ENCODE measurements at places on chromosomes 1 and 21.

DNA sequence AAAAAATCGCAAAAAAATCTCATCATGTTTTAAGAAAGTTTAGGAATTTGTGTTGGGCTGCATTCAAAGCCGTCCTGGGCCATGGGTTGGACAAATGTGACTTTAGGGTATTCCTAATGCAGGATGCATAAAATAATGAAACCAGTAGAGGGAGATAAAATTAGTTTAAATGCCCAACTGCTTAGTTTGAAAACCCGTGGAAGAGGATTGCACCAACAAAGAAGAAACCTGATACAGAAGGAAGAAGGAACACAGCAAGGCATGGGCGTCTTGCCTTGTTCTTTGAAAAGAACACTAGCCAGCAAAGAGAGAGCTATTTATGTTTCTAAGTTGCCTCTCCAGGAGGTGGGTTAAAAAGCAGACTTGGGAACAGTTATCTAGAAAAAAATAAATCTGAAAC, 37.9 kb downstream of the WDR3 start:
- no peak for DNase-seq

DNA sequence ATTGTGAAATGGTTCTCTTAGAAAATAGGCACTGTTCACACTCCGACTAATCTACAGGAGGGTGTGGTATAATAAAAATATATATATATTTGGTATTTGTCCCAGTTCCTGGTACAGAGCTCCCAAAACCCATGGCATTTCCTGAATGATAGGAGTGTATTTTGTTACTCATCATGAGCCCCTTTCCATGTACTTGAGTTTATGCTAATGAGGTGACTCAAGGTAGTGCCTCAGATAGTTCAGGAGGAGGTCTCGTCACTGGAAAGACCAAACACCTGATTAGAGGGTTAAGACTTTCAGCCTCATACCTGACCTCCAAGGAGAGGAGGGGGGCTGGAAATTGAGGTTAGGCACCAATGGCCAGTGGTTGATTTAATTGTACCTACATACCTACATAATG, 57.9 kb downstream of the TTC3 start:
- DNase-seq, result no peak

- no peak for DNase-seq
These were observed 6.8 kb downstream of the USH2A start for GRCh38 chr1:216416488-216416887.

GRCh38 chr1:64663668-64664067, 81.2 kb upstream of the RAVER2 start:
- no peak for DNase-seq

GRCh38 chr1:12464045-12464461, 154.0 kb downstream of the DHRS3 start:
- no peak for DNase-seq

- DNase-seq, result no peak
These were observed 3.1 kb upstream of the WNT3A start for GRCh38 chr1:228003461-228004330.

DNA sequence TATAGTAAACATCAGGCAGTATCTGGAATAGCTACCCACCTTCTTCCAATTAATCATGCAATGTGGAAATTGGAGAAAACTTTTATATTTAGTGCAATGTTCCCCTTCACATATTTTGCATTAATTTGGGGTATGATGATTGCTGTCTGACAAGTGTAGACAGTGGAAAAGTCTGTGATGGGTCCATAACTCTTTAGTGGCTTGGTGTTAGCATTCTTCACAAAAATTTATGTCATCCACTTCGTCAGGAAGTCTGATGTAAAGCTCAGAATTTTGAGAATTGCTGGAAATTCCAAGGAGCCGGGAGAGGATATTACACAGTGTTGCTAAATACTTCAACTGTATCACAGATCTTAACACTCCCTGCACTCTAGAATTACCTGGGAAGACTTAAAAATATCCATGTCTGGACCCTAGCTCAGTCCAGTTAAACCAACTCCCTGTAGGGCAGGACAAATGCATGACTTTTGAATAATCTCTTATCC, 549.7 kb upstream of the PLXNA2 start:
- no peak for DNase-seq

- DNase-seq, result no peak
These were observed 853 bp upstream of the DOP1B start for GRCh38 chr21:36155603-36156338.

DNA sequence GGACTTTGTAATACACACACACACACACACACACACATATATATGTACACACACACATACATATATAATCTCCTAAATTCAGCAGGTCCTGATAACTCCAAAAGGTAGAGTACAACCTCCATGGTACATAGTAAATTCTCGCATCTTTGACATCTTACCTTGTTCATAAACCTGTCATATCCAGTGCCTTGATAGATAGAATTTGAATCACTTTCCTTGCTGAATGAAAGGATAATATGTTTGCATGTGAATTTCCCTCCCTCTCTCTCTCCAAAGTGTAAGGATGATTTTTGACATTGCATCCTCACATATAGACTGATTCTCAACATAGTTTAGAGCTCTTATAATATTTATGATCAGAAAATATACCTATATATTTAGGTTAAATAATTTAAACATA, 567.1 kb upstream of the ADGRL2 start:
- no peak for DNase-seq

DNA sequence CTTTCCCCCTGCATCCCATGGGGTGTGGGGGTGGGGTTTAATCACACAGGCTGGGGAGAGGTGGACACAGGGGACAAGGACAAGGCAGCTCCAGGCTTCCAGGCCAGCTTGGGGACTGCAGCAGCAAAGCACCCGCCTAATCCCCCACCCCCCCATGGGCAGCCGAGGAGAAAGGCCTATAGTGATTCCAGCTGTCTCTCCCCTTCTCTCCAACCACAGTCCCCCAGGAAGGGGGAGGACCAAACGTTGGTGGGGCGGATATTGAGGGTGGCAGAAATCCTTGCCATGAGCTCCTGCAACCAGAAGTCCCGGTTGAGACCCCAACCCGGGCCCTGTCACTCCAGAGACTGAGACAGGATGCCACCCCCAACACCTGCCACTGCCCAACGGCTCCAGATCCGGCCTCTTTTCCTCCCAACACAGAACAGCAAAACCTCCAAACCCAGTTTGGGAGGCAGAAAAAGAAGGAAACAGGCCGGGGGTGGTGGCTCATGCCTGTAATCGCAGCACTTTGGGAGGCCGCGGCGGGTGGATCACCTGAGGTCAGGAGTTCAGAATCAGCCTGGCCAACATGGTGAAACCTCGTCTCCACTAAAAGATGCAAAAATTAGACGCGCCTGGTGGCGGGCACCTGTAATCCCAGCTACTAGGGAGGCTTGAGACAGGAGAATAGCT, 1.7 kb downstream of the EPHA2 start:
- DNase-seq, result no peak

- DNase-seq, result no peak
These were observed 8.3 kb downstream of the ELF3 start for GRCh38 chr1:202018468-202019234.

Data from stimulated activated CD4-positive, alpha-beta T cell treated with anti-CD3 and anti-CD28 coated beads, TNF-alpha, amount 100 ng/mL, for 48 hours (primary cell).